ENCODE measurements at places on chromosomes 6 and 20.

DNA sequence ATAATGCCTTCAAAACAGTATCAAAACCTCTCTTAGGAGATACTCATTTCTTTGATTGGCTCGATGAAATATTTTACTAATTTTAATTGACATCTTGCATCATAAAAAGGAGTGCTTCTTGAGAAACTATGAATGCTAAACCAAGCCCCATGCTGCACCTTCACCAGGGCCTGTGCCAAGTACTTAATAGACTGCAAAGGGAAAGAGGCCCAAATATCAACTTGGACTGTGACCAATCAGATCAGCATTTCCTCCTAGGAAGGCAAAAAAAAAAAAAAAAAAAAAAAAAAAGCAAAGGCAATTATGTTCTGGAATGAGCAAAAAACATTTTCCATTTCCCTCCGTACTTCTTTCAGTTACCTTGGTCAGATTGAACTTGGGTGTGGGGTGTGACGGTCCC, 253.0 kb upstream of the SOX4 start:
- no peak overlapping the region for H3K4me3 ChIP-seq
- H3K4me1 ChIP-seq: no peaks in the 10 kb centered on the region
- peaks cover 8% of the 10 kb centered on the region for H3K36me3 ChIP-seq
- no peak overlapping the region for H3K27ac ChIP-seq

GRCh38 chr6:25175681-25176080, 103.5 kb upstream of the CARMIL1 start:
- no peaks in the 10 kb centered on the region for H3K27me3 ChIP-seq
- H3K36me3 ChIP-seq: no peaks in the 10 kb centered on the region
- no peak for DNase-seq
- no peak overlapping the region for H3K4me3 ChIP-seq
- H3K27ac ChIP-seq: no peak overlapping the region

- peaks cover 5% of the 10 kb centered on the region for H3K4me1 ChIP-seq
- no peak overlapping the region for H3K27ac ChIP-seq
- no peak overlapping the region for H3K4me3 ChIP-seq
- H3K36me3 ChIP-seq: no peaks in the 10 kb centered on the region
- DNase-seq: no peak
- H3K27me3 ChIP-seq: no peaks in the 10 kb centered on the region
These were observed 188.9 kb downstream of the PLCB1 start for GRCh38 chr20:8321001-8321400.

DNA sequence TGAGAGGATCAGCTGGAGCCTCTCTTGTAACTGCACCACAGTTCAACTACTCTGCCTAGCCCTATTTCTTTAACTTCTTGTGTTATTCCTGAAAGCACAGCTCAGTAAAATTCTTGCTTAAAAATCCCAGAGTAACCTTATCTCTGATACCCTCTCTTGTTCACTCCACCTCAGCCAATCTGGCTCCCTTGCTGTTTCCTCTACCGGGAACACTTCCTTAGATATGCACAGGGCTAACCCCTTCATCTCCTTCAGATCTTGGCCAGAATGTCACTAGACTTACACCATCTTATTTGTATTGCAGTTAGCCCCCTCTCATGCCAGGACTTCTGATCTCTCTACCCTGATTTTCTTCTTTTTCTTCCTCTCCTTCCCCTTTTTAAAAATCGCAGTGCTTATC, 2.6 kb upstream of the ZKSCAN3 start:
- peaks cover 58% of the 10 kb centered on the region for H3K27me3 ChIP-seq
- peaks cover 29% of the 10 kb centered on the region for H3K4me1 ChIP-seq
- H3K36me3 ChIP-seq: no peaks in the 10 kb centered on the region

DNA sequence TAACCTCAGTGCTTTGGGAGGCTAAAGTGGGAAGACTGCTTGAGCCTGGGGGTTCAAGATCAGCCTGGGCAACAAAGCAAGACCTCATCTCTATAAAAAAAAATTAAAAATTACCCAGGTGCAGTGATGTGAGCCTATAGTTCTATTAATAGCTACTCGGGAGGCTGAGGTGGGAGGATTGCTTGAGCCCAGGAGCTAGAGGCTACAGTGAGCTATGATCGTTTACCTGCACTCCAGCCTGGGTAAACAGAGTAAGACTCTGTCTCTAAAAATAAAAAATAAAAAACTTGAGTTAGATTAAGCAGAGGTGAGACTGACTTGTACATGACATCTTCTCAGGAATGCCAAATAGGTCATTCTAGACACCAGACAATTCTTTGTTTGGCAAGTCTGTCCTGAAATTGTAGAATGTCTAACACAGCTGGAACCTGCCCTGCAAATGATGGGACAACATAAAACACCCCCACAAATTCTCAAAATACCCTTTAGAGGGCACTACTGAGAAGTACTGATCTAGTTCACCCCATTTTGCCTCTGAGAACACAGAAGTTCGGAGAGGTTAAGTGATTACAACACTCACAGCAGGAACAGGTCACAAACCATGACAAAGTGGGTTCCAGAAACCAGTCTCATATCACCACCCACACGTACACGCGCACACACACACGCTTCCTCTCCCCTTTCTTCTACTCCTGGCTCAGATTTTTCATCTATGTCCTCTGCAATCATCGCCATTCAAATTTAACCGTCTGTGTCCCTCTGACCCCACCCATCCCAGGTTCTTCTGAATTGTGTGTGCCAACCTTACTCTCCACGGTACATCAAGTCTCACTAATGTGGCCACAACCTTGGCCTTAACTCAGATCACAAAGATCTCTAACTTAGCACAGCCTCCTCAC, 38.3 kb downstream of the ARHGAP18 start:
- no peaks in the 10 kb centered on the region for H3K27me3 ChIP-seq
- H3K36me3 ChIP-seq: no peaks in the 10 kb centered on the region
- peaks cover 14% of the 10 kb centered on the region for H3K4me1 ChIP-seq
- DNase-seq: no peak
- H3K4me3 ChIP-seq: no peak overlapping the region

Data from neural crest cell (in vitro differentiated cells).